ENCODE measurements at places on chromosomes 2 and 18.

DNA sequence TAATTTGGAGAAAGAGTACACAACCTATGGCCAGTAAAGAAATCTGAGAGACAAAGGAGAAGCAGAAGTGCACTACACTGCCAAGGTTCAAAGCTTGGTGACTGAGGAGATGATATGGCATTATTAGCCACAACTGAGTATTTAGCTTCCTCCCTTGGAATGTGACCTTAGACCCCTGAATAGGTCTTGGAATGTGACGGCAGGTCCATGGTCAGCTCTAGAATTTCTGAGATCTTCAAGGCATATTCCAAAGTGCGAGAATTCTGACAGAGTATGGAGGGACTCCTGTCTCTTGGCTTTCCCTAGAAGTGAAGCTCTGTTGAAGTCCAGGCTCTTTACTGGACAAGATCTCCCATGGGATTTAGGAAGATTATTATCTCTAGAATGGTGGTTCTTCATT lies 130.0 kb upstream of the FN1 start:
- DNase-seq: no peak

GRCh38 chr2:181312515-181312927 lies 144.7 kb upstream of the ITGA4 start:
- no peak for DNase-seq

DNA sequence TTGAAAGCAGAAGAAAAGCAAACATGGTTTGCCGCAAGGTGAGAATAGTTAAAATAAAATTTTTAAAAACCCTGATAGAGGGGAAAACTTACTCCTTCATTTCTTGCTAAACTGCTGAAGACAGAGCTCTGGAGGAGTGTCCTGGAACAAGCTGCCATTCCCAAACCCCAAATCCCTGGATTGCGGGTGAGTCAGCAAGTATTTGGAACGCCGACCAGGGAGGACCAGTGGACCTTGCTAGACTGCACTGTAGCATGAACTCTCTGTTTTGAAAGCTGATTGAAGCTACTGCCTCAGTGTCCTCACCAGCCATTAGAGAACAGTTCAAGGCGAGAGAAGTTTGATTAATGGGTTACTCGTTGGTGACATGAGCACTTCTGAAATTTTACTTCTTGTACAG lies 99.4 kb upstream of the RASGRP3 start:
- no peak for DNase-seq

GRCh38 chr18:71238974-71239624 lies 950.3 kb downstream of the SOCS6 start:
- DNase-seq: no peak

DNA sequence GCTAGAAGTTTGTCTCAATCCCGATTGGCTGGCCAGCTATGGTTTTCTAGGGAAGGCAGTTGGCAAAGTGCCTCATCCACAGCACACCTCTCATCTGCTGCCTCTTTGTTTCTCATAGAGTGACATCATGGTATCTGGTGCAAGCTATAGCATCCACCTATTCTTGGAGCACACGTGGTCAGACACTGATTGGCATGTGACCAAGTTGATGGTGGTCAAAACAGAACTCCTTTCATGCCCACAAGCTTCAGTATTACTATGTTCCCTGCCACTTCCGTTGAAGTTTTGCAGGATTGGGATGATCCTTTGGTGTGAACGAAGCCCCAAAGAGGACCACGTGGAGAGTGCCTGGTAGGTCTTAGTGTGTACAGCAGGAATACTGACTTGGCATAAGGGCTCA lies 28.8 kb downstream of the TTC32 start:
- DNase-seq: no peak

DNA sequence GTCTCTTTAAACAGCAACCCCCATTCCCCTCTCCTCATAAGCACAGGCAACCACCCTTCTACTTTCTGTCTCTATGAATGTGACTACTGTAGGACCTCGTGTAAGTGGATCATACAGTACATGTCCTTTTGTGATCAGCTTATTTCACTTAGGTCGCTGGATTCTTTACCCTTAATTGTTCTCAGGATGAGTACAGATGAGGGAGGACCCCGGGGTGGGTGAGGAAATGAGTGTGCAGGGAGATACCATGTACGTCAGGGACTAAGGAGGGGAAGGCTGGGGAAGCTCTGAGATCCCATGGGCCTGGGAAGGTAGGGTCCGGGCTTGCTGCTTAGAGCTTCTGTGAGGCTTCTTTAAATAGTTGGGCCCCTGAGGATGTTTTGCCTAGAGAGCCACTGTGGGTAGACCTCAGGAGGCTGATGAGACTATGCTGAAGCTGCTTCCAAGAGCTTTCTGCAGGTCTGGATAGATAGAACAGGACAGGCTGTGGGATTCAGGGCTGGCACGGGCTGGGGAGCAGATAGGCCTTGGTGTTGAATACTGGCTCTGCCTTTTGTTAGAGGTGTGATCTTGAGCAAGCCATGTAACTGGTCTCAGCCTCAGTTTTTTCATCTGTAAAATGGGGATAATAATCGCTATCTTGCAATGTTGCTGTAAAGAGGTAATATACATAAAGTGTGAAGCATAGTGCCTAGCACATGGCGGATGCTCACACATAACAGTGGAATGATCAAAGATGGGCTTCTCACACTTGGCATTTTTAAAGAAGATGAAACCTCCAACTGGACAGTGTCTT lies 155.3 kb downstream of the PRKCE start:
- DNase-seq: no peak

- peak; percentile 81 for DNase-seq
Measured at GRCh38 chr2:84905181-84906107, at the start of gene TMSB10. TSS of gene TMSB10 (plus strand) at chr2:84905656.

DNA sequence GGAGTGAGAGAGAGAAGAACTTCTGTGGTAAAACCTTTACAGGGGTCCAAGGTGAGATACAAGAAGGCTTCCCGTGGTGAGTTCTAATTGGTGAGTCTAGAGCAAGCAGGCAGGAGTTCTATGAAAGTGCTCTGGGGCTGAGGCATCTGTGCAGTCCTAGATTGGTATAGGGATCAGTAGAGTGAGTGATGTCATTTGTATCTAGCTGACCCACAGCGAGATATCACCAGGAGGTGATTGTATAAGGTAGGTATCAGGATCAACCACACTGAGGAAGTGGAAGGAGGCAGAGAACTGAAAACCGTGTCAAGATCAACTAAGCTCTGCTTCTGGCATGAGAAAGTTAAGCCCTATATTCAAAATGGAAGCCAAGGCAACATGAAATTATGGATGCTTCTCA lies 1648.9 kb upstream of the TMEFF2 start:
- DNase-seq: no peak

DNA sequence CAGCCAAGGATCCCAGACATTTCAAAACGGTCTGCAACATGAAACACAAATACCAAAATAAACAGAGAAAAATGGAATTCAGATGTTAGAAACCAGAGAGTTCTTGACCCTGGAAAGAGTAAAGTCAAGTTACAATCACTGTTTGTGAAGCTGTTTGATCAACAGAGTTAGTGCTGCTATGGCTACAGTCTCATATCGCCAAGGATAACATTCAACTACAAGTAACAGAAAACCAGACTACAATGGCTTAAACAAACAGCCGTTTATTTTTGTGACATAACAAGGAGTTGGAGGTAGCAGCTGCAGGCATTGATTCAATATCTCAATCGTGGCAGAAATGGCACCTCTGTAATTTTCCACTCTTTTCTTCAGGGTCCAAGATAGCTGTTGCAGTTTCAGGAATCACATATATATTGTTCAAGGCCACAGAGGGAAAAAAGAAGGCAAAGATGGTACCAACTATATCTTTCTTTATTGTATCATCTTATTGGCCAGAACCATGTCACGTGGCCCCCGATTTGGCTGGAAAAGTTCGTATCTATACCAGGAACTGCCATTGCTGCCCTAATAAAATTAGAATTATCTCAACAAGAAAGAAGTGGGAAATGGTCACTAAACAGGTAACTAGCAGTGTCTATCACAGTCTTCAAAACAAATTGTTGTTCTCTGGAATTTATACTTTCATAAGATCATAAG lies 17.7 kb upstream of the HNRNPLL start:
- DNase-seq: no peak

GRCh38 chr2:36357847-36358659 lies 2.5 kb downstream of the CRIM1 start:
- no peak for DNase-seq

DNA sequence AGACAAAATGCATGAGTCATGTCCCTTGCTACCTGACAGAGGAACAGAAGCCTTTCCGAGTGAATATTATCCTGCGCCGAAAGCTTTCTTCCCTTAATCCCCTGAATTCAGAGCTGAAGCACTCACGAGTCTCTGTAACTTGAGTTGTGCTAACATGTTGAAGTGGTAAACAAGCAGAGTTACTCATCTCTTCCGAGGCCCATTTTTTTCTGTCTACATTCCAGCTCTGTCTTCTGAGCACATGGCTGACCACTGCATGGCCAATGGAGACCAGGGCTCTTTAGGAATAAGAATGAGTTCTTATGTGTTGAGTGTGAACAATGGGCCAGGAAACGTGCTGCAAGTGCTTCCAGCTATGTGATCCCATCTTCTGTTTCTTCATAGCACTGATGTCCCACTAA lies 73.1 kb upstream of the PID1 start:
- no peak for DNase-seq

- DNase-seq: no peak
Measured at GRCh38 chr2:19062370-19062769, 296.1 kb downstream of the OSR1 start.

DNA sequence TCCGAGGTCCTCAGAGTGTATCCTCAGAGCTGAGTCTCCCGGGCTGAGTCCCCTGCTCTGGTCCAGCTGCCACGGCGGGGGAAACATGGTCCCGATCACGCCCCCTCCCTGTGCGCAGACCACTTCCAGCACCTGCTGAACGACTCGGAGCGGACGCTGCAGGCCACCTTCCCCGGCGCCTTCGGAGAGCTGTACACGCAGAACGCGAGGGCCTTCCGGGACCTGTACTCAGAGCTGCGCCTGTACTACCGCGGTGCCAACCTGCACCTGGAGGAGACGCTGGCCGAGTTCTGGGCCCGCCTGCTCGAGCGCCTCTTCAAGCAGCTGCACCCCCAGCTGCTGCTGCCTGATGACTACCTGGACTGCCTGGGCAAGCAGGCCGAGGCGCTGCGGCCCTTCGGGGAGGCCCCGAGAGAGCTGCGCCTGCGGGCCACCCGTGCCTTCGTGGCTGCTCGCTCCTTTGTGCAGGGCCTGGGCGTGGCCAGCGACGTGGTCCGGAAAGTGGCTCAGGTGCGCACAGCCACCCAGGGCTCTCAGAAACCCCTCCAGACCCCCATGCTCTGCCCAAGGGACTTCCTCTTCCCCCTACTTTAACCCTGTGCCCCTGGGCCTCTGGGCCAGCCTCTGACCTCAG lies 26.7 kb downstream of the GPC1 start:
- DNase-seq: no peak

- no peak for DNase-seq
Measured at GRCh38 chr18:45255197-45255890, 359.9 kb upstream of the SLC14A2 start.

GRCh38 chr2:38613126-38613848 lies 10.6 kb upstream of the HNRNPLL start:
- no peak for DNase-seq

- peak; percentile 24 for DNase-seq
Measured at GRCh38 chr18:79524181-79525078, 128.7 kb downstream of the NFATC1 start.

- DNase-seq: no peak
Measured at GRCh38 chr2:177211169-177211568, 1.4 kb upstream of the HNRNPA3 start.

DNA sequence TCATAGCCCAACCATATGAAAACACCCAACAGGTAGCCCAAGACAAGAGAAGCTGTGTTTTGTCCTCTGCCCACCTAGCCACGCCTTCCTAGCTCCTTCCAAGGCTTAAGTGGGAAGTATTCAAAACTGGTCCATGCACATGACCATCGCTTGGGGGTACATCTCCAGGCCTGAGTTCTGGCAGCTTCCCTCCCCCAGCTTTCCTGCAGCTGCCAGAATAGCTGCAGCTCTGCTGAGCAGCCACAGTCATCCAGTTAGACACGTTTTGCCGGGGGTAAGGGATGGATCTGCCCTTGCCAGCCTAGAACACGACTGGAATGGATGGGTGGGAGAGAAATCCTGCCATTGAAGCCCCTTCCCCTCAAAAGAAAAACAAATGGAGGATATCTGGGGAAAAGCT lies 166.8 kb downstream of the NRP2 start:
- no peak for DNase-seq

Measured in effector memory CD4-positive, alpha-beta T cell (primary cell).